ENCODE measurements at places on chromosomes 12 and 14. TPM values are rescaled to one million over a fixed set of nuclear protein-coding genes. Genes with fewer than 3 reads are reported as not detected.

OR10G2 gene
- not detected for polyA plus RNA-seq

PLXNC1 gene
- polyA plus RNA-seq, result 12.2 TPM

AHSA1 gene
- 143 TPM for polyA plus RNA-seq

DNA sequence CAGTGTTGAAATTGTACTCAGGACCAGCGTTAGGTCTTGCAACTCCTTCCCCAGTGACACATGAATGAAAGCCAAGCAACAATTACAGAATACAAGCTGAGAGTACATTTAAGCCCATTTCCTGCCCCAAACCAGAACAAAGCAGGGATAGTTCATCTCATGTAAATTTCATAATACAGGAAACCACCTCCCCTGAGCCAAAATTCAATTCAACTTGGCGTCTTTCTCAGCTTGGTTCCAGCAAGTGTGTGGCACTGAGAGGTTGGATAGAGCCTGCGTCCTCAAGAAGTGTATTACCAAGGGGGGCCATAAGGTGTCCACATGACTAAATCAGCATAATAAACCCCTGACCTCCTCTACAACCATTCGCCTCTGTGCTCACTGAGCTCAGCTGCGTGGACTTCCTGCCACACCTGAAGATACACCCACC, 278.9 kb upstream of the CRY1 start:
- DNase-seq, result no peak

DNA sequence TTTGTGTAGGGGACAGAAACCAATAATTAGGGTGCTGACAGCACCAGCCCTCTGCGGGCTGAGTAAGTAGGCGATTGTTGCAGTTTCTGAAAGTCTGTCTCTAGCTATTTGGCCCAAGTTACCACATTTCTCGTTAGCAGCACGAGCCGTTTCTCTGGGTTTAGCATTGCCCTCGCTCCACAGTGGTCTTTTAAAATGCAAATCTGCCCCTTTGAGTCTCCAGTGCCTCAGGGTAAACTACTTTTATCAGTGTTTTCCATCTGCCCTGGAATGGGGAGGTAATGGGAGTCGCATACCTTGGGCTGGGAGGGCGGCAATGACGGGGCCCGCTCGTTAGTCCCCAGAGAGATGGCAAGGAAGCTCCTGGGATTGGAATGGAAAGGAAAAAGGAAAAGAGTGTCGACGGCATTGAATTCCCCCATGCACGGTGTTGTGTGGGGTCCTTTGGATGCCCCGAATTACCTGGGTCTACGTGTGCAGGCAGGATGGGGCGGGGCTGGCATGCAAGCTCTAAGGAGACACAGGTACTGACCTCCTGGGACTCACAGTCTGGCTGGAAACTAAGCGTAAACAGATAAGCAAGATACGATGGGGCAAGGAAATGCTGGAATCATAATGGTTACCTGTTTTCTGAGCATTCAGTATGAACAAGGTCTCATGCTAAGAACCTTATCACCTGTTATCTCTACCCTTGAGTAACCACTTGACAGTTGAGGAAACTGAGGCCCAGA, 131.8 kb upstream of the MAP1LC3B2 start:
- DNase-seq, result no peak

OTOGL gene
- polyA plus RNA-seq, result 0.55 TPM

NFKBIA gene
- 100 TPM for polyA plus RNA-seq

DNA sequence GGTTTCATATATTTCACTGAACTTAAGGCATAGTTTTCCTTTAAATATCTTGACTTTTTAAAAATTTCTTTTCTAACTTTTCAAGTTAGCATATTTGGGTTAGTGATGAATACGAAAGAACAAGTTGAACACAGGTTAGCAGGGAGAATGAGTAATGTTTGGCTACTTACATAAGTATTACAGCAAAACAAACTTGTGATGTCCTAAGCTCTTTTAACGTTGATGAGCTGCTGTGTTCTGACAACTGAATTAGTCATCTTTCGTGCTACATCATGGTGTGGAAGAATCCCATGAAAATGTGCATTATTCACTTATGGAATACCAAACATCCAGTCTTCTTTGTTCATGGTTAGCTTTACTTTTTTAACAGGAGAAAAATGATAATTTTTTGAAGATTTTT, 36.3 kb upstream of the PDZRN4 start:
- no peak for DNase-seq

DNA sequence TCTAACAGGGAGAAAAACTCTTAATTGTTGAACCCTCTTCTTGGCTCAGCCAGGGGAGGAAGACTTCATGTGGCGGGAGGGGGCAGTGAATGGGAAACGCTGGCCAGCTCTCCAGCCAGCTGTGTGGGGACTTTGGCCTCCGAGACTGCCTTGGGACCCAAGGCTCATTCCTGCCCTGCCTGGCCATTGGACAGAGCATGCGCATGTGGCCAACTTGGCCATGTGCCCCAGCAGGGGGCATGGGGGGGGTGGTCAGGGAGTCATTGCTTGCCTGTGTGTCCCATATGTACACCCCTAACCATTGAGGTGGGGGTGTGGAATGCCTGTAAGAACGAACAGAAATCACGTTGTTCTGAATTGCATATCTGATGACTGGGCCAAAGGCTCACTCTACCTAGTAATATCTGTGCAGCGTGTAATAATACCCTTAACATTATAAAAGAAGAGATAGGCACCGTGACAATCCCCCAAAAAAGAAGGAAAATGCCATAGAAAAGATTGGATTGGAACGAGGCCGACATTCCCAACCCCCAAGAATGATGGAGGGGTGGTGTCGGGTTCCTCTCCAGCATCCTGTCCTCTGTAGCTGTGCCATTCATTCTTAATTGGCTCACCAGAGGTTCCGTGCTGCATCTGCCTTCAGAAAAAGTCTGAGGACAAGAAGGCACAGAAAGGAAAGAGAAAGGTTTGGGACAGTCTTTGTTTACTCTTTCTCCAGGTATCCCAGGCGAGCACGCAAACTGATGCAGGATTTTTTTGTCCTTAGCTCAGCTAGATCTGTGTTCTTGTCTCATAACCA, 3.5 kb upstream of the FAR2 start:
- DNase-seq, result no peak

DNA sequence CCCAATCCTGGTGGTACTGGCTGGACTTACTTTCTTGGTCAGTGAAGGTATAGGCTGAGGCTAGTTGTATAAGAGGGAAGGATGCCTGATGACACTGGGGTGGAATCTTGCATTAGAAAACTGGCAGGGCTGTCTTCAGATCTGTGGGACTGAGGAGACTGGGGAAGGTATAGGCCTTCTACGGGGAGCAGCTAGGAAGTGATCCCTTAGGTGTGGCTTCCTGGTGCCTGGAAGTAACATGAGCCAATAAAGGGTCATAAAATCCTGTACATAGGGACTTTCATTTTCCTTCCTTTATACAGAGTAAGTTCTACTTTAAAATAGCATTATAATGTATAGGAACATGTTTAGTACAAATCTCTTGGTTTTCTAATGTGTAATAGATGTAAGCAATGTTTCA, 716.8 kb downstream of the LRFN5 start:
- DNase-seq, result no peak

GRCh38 chr12:32583534-32583933, 95.6 kb upstream of the DNM1L start:
- DNase-seq, result no peak

NOVA1 gene
- polyA plus RNA-seq, result 16.0 TPM

GRCh38 chr14:23639048-23639890, 3.1 kb downstream of the DHRS2 start:
- DNase-seq, result no peak
